ENCODE measurements at places on chromosomes 4 and X.

DNA sequence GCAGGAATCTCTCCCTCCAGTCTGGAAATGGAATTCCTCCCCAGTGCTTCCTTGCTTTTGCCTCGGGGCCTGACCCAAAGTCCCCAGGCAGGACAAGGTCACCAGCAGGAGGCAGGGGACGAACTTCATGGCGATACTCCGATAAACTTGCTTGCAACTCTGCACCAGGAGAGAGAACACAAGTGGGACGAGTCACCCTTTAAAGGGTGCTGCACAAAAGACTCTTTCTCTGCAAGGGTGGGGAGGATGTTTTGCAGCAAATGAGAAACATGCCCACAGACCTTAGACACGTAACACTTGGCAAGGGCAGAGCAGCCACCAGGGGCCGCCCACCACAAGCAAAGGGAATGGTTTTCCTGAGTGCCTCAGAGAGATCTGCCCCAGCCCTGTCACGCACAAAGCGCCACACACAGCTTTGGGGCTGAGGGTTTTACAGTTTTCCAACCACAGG lies at the start of gene FGFBP2:
FGFBP2 (minus strand) TSS at position 175 of the 451 bp plus-strand sequence; CDS start at position 129, 46 bp downstream.
- DNase-seq = no peak
- no peaks in the 10 kb centered on the region for H3K36me3 ChIP-seq
- peaks cover 3% of the 10 kb centered on the region for H3K27me3 ChIP-seq

DNA sequence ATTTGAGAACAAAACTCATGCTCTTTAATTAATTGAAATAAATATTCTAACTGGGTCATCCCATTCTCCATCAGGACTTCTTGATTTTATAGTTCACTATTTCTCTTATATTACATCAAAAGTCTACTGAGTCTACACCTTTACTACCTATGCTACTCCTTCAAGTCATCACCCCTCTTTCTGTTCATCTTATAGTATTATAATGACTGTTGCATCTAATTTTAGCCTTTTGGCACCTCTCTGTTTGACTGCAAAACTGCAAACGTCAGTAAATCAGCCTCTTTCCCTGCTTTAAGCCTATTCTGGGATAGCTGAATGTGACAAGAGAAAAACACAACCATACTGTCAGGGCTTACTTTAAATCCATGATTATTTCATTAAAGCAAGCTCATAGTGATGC lies 639.1 kb downstream of the GABRG1 start:
- DNase-seq = no peak
- no peaks in the 10 kb centered on the region for H3K36me3 ChIP-seq
- no peak overlapping the region for H3K27ac ChIP-seq
- H3K27me3 ChIP-seq = no peaks in the 10 kb centered on the region
- H3K4me1 ChIP-seq = no peaks in the 10 kb centered on the region
- H3K4me3 ChIP-seq = no peak overlapping the region

DNA sequence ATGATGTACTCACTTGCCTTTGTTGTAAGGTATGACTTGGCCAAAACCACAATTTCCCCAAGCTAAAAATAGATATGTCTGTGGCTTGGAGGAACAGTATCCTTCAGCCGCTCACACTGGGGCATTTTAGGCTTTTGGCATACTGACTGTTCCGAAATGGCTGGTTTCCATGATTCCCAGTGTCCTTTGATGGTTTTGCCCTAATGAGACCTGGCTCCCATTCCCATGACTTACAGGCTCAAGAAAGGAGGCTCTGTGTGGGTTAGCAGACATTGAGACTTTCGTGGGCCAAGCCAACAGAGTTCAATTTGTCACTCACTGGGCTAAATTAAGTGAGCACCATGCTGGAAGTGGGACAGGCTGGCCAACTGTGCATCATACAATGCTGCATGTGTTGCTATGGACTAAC lies 150.6 kb downstream of the CEP135 start:
- no peak overlapping the region for H3K27ac ChIP-seq
- H3K4me3 ChIP-seq = no peak overlapping the region
- H3K27me3 ChIP-seq = no peaks in the 10 kb centered on the region

DNA sequence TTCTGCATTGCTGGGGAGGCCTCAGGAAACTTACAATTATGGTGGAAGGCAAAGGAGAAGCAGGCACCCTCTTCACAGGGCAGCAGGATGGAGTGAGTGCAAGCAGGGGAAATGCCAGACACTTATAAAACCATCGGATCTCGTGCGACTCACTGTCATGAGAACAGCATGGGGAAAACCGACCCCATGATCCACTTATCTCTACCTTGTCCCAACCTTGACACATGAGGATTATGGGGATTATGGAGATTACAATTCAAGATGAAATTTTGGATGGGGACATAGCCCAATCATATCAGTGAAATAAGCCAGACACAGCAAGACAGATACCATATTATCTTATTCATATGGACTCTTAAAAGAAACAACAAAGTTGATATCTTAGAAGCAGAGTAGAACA lies 134.9 kb downstream of the C4orf33 start:
- no peak for DNase-seq
- no peaks in the 10 kb centered on the region for H3K27me3 ChIP-seq
- no peak overlapping the region for H3K4me3 ChIP-seq
- no peak overlapping the region for H3K27ac ChIP-seq
- H3K36me3 ChIP-seq = no peaks in the 10 kb centered on the region

- H3K27ac ChIP-seq = no peak overlapping the region
- DNase-seq = no peak
- no peak overlapping the region for H3K4me3 ChIP-seq
- H3K36me3 ChIP-seq = no peaks in the 10 kb centered on the region
- H3K27me3 ChIP-seq = no peaks in the 10 kb centered on the region
Observed at GRCh38 chrX:34365471-34365870, 233.4 kb upstream of the FAM47A start.

GRCh38 chrX:13078739-13079444 lies 34.5 kb upstream of the FAM9C start:
- peak overlapping the region; percentile 38 for H3K4me3 ChIP-seq
- H3K36me3 ChIP-seq = no peaks in the 10 kb centered on the region
- H3K4me1 ChIP-seq = peaks cover 35% of the 10 kb centered on the region
- DNase-seq = no peak
- peak overlapping the region; percentile 65 for H3K27ac ChIP-seq
